ENCODE measurements at places on chromosomes 2 and 18. TPM values are rescaled to one million over a fixed set of nuclear protein-coding genes. Genes with fewer than 3 reads are reported as not detected.

Gene VAMP5
- 33.8 TPM for total RNA-seq

Gene DPYSL5
- not detected for total RNA-seq

Gene PUM2
- 69.3 TPM for total RNA-seq

Gene RMDN2
- total RNA-seq, result 11.5 TPM

Gene RNF181
- 131 TPM for total RNA-seq

Gene NPHP1
- total RNA-seq, result 15.4 TPM

GRCh38 chr2:144430722-144431391 lies 89.1 kb downstream of the ZEB2 start:
- no peak for DNase-seq

DNA sequence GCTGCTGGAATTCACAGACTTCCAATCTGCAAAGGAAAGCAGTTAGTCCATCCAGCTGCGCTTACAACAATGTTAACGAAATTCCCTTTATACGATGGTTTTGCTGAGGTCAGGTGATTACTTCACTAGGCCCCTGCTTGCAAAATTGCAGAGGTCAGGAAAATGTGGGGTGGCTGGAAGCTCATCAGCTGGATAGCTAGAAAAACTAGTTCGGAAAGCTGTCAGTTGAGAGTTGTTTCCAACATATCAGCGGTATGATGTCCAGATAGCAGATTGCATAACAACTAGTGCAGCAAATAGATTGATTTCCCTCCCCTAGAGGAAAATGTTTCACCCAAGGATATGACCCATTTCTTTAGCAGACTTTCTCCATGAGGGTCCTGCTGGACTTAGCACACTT lies 2021.1 kb upstream of the CELF4 start:
- DNase-seq, result no peak

DNA sequence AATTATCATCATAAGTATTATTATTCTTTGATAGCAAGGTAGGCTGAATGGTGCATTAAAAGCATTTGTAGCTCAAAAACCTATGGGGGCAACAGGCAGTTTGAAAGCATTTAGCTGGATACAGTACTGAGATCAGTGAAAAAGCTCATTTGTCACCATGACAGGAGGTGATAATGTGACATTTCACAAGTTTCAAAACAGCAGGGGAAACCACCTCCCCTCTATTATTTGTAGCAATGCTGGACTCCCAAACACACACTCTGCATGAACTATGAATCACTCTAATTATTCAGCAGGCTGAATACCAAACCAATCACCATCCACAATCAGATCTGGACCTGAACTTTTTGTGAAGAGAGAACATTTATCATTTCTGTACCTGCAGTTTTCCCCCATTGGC lies 63.4 kb downstream of the MYO5B start:
- no peak for DNase-seq

DNA sequence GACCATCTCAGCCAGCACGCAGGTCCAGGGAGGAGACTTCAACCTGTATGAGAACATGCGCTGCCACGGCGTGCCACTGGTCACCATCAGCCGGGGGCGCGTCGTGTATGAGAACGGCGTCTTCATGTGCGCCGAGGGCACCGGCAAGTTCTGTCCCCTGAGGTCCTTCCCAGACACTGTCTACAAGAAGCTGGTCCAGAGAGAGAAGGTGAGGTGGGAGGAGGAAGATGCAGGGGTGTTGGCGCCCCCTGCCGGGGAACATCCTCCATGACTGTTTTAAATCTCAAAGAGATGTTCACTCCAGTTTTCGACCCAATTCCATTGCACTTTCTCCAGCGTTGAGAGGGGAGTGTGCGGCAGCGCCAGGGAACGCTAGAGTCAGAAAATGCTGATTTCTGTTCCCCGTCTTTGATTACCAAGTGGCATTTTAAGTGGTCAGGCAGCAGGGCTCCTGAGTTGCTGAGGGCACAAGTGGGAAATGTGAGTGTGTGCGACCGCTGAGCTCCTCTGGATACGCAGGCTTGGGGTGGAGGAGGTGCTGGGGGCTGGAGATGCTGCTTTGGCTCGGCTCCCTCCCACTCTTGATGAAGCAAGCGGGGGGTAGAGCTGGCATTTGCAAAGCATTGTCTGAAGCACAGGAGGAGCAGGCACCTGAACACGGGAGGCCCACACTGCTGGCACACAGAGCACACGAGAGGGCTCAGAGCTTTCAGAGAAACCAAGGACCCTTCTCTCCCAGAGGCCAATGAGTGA lies 27.7 kb upstream of the MAPRE3 start:
- peak; percentile 63 for DNase-seq

DNA sequence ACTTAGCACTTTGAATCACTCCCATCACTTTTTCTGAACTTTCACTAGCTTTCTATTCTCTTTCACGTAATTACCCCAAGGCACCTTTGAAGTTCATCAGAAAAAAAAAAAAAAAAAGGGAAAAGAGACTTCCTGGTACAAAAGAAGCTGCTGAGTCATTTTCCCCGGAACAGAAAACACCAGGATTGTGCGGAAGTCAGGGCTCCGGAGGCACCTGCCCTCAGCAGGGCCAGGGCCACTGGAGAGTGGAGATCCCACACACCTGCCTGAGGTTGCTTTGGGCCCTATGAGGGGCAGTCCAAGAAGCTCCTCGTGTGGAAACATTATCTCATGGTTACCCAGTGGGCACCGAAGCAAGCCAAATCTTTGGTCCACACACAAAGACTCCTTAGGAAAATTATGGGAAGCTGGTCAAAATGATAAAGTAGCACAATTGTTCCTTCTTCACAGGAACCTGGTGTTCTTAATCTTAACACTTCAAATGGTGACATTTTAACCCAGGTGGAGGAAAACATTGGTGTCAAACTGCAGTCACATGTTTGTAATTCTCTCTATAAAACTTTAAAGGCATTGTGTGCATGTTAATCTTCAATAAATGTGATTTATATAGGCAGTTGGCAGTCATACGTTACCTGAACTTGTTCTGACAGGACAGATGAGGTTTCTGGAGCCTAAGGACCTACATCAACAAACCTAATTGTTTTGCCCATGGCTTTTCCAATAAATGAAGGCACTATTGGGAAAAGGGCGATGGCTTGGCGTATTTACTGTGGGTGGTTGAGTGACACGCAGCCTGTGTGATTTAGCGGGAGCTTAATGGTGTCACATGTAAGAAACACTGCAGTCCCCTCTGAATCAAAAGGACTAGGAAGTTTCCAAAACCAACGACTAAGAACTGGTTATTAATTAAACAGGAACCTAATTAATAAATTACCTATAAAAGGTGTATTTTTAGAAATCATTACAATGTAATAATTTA lies 23.4 kb upstream of the FAM110C start:
- DNase-seq, result no peak

DNA sequence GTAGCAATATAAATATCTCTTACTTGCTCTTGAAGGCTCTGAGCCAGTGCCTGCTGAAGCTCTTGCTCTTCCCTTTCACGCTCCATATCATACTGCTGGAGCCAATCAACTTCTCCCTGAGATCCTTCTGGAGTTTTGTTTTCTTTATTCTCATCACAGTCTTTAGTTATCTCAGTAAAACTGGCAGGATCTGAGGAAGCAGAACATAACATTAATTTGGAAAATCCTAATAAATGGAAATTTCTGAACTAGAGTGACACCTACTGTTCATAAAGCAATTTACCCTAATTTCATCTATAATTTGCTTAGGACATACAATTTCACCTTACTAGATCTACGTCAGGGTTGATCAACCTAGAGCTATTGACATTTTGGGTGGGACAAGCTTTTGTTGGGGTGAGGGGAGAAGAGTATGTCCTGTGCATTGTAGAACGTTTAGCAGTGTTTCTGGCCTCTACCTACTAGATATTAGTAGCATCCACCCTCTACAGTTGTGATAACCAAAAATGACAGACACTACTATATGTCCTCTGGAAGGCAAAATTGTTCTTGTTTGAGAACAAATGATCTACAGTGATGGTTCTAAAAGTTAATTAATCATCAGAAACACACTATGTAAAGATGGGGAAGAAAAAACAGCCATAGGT lies 47.2 kb downstream of the VIL1 start:
- no peak for DNase-seq

GRCh38 chr2:7041421-7041820 lies 124.2 kb downstream of the RNF144A start:
- no peak for DNase-seq

GRCh38 chr2:238942726-238943300 lies 94.9 kb downstream of the TWIST2 start:
- no peak for DNase-seq

GRCh38 chr2:113277474-113278072 lies 1.1 kb downstream of the PAX8 start:
- no peak for DNase-seq

DNA sequence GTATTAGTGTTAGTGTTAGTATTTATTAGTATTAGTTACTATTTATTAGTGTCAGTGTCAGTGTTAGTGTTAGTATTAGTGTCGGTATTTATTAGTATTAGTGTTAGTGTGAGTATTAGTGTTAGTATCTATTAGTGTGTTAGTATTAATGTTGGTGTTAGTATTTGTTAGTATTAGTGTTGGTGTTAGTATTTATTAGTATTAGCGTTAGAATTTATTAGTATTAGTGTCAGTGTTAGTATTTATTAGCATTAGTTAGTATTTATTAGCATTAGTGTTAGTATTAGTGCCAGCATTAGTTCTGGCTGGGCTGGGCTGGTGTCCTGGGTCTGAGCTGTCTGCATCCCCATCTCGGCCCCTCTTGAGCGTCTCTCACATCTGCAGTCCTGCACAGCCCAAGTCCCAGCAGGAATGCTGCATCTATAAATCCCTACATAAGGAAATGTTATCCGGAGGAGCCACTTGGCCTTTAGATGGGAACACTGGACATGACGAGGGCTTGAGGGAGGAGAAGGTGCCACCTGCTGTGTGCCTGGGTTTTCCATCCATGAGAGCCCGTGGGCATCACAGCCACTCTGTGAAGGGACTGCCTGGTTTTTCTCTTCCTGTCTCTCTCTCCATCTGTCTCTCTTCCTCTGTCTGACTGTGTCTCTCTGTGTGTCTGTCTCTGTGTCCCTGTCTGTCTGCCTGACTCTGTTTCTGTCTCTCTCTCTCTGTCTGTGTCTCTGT lies 33.6 kb downstream of the TWIST2 start:
- DNase-seq, result no peak

DNA sequence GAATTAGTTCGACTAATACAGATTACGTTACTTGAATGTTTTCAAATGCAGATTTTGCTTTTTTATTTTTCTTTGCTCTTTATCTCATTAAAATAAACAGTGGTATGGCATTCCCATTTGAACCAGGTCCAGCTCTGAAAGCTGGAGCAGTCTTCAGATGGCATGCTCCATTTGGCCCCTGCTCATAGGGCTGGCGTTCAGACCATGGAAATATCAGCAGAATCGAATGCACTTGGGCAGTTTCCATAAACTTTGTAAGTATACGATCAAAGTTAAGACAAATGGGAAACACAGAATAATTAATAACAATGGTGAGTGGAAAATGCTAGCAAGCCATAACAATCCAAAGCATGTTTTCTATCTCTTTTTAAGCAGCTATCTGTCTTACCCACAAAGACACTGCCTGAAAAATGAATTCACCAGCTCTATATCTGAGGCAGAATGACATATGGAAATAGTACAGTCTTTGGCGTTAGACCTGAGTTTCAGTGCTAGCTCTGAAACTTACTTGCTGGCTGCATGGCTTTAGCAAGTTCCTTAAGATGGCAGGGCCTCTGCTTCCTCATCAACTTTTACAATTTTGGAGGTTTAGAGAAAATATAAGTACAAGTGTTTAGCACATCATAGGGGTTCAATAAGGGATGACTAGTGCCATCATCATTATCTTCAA lies 131.6 kb downstream of the BCL2 start:
- DNase-seq, result no peak

DNA sequence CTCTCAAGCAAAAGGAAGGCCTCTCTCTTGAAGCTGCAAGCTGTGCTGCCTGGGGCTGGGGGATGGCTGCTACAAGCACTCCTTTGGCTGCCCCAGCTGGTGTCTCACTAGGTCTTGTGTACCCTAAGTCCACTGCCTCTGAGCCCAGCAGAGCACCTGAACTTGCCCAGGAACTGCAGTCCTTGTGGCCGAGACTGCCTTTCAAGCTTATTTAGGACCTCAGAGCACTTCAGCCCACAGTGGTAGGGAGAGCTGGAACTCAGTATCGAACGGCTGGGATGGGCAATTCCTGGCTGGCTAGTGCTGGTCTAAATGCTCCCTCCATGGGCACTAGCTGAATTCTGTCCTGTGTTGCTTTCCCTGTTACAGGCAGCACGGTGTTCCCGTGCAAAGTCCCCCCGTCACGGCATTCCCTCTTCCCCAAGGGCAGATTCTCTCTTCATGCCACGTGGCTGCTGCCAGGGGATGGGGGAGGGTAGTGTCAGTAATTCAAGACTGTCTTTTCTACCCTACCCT lies 25.9 kb downstream of the STPG4 start:
- DNase-seq, result no peak

GRCh38 chr18:52339891-52340371 lies at the start of gene DCC:
Gene DCC, plus strand, starts transcription at chr18:52340197. Its CDS starts 591 bp downstream, at chr18:52340788.
- DNase-seq, result no peak

- no peak for DNase-seq
These were observed 206.5 kb downstream of the PDE1A start for GRCh38 chr2:182220335-182220734.

- no peak for DNase-seq
These were observed 198.2 kb downstream of the ZFP36L2 start for GRCh38 chr2:43028188-43028587.

DNA sequence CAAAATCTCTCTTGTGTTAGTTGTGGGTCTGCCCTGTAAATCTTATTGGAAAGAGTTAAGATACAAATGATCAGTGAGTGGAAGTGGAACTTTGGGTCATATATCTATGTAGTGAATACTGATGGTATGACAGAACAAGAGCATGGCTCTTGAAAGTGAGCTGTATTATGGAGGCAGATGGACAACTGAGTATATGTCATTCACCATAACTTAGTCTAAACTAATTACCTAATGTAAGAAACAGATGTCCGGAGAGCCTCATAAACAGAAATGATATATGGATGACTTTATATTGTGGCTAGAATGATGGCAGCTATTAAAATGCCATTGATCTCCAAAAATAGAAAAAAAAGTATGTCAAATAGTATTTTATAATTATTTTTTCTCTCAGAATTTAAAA lies 72.4 kb downstream of the FASTKD2 start:
- no peak for DNase-seq

DNA sequence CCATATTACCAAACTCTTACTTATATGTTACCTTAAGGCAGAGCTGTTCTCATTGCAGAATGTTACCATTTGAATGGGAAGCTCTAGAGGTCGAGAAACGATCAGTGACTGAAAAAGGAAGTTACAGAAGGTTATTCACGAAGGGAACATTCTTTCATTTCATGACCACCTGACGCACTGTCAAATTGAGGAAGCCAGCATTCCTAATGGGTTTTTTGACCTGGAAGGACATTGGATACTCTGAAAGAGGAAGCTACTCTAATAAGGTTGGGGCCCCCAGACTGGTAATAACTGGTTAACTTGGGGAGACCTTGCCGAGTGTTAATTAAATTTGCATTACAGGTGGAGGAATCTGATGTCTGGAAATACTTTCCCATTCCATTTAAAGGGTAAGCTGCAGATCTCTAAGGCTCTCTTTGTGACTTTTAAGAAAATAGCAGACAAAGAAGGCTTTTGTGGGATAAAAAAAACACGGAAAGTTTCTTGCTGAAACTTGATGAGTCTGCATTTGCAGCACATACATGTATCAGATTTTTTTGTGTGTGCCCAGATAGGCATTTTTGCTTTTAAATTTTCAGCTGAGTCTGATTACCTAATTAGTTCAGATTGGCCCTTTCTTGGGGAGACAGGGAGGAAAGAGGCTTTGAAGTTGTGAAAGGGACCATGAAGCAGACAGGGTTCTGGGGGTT lies 137.1 kb downstream of the LTBP1 start:
- DNase-seq, result no peak

- DNase-seq, result no peak
These were observed 65.4 kb downstream of the LRRFIP1 start for GRCh38 chr2:237692601-237693290.
